ENCODE measurements at places on chromosomes 12 and 14. TPM values are rescaled to one million over a fixed set of nuclear protein-coding genes. Genes with fewer than 3 reads are reported as not detected.

Gene KRT82
- polyA plus RNA-seq, result not detected

Gene NPFF
- 1.1 TPM for polyA plus RNA-seq

Gene POLE
- 63.3 TPM for polyA plus RNA-seq

Gene OR4K5
- not detected for polyA plus RNA-seq

Gene ABHD12B
- polyA plus RNA-seq, result 1.2 TPM

Gene ZDHHC22
- polyA plus RNA-seq, result 0.64 TPM

Gene TFCP2
- 54.7 TPM for polyA plus RNA-seq

Gene PLEKHD1
- polyA plus RNA-seq, result 3.8 TPM

Gene CLEC6A
- 0.10 TPM for polyA plus RNA-seq

Gene SIX4
- polyA plus RNA-seq, result 7.0 TPM

- no peak for DNase-seq
These were observed 259.1 kb upstream of the FKBP4 start for GRCh38 chr12:2535583-2536204.

GRCh38 chr14:100774164-100774537 lies 47.5 kb downstream of the DLK1 start:
- DNase-seq, result no peak

GRCh38 chr12:95151821-95152220 lies 65.4 kb downstream of the FGD6 start:
- no peak for DNase-seq

GRCh38 chr14:96629558-96630222 lies 127.5 kb downstream of the PAPOLA start:
- no peak for DNase-seq

DNA sequence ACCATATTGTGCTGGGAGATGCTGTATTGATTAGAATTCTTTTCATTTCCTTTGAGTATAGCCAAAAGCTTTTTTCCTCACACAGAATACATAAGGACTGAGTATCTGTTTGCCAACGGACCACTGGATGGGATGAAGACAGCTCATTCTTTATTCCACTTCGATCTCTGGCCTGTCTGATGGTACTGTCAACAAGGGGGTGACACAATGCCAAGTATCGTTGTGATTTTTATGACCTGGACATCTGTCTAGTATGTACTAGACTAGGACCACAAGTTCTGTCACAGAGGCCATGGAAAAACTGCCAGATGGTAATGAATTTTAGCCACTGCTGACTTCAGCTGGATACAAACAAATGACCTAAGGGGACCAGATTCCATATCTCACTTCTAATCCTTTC lies 502.7 kb downstream of the SOX5 start:
- DNase-seq, result no peak

GRCh38 chr12:49189731-49190716 lies 1.1 kb upstream of the TUBA1A start:
- no peak for DNase-seq

DNA sequence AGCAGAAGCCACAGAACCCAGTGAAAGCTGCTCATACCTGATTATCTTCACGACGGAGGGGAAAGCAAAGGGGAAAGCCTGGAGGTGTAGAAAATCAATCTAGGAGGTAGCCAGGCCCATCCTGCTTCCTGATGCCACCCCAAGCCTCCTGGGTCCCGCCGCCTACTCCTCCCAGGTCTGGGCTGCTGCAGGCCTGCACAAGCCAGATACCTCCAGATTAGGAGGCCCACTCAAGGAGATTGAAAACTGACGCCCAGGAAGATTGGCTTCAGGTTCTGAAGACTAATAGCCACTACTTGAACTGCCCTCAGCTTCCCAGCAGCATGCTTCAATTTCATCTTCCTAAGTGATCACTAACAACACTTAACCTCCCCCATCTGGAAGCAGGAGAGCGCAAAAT lies 87.1 kb downstream of the GCH1 start:
- DNase-seq, result no peak

DNA sequence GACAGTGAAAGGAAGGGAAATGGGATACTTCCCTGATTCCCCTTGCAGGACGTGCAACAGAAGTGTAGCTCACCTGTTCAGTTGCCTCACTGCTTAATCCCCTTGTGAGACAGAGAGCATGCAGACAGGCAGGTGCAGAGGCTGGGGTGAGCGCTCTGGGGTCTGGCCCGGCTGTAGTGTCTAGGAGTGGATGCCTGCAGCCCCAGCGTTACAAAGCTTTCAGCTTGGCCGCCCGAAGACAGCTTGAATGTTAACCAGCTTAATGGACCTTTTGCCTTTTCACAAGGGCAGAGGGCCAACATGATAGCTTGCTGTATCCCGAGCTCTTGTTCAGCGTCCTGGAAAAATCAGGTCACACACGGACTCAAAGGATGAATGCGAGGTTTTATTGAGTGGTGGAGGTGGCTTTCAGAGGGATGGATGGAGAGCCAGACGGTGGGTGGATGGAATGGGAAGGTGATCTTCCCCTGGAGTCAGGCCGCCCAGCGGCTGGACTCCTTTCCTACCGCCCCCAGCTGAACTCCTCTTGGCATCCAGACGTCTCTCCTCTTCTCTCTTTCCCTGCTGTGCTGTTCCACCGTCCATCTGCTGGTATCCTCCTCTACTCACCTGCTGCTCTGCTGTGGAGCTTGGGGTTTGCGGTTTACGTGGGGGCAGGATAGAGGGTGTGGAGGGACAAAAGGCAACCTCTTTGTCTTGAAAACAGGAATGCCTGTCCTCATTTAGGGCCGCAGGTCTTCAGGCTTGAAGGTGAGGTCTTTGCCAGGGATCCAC lies 86.2 kb upstream of the RESF1 start:
- DNase-seq, result no peak

DNA sequence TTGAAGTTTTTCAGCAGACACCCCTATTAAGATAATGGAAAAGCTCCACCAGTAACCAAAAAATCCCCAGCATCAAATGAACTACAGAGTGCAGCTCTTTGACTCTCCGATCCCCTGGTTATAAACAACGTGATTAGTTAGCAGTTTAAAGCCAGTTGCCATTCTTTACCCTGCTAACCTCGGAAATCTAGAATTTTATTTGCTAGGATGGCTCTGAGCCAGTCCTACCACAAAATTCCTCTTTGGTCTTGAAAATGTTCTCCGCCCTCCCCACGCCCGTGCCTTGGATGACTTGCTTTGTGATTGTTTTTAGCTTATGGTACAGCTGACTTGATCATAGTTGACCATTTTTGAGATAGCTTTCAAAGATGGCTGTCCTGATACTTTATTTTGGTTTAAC lies 1.2 kb downstream of the KLHDC2 start:
- no peak for DNase-seq

DNA sequence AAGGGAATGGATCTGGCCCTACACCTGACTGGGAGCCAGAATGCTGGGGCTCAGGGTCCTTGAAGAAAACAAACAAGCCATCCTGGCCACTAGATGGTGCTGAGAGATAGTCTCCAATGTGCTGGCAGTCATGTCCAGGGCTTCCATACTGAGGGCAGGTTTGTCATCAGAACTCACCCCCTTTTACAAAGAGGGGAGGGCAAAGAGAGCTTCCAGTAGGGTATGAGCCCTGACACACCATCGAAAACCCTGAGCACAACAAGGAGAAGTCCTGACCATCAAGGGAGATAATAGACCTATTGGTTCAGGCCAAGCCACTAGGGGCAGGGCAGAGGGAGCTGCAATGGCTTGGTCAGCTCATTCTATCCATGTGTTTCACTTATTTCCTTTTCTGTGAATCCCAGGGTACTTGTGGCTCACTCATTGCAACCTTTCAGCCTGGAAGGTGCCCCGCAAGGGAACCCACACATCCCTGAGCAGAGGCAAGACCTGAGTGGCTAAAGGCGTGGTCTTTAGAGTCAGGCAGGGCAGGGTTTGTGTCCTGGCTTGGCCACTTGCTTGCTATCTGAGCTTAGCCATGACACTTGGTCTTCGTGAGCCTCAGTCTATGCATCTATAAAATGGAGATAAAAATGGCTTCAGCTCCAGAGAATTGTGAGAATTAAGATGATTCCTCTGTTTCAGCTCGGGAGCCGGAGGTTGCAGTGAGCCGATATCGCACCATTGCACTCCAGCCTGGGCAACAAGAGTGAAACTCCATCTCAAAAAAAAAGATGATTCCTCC lies 6.2 kb upstream of the PLEKHH1 start:
- DNase-seq, result no peak

DNA sequence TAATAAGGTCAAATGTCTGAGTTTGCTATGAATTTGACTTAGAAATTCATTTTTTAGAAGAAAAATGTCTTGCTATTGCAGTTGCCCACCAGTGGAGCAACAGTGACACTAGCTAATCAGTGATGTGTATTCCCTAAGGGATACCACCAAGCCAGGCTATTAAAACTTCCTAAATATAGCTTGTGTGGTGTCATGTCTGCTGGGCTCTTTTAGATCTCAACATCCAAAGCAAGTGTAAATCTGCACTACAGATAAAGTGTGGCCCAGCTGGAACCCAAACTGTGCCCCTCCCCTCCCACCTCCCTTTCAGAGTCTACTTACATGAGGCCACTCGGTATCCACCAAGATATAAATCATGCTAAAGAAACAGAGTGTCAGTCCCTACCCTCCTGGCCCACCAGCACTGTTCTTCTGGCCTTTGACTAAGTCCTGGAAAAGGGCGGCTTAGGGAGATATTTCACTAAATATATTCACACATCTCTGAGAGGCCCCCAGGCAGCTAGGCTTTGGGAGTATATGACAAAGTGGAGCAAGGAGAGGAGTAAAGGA lies 53.8 kb downstream of the SLC35F4 start:
- no peak for DNase-seq

- DNase-seq, result no peak
These were observed 29.1 kb upstream of the LRTM2 start for GRCh38 chr12:1791104-1791841.

DNA sequence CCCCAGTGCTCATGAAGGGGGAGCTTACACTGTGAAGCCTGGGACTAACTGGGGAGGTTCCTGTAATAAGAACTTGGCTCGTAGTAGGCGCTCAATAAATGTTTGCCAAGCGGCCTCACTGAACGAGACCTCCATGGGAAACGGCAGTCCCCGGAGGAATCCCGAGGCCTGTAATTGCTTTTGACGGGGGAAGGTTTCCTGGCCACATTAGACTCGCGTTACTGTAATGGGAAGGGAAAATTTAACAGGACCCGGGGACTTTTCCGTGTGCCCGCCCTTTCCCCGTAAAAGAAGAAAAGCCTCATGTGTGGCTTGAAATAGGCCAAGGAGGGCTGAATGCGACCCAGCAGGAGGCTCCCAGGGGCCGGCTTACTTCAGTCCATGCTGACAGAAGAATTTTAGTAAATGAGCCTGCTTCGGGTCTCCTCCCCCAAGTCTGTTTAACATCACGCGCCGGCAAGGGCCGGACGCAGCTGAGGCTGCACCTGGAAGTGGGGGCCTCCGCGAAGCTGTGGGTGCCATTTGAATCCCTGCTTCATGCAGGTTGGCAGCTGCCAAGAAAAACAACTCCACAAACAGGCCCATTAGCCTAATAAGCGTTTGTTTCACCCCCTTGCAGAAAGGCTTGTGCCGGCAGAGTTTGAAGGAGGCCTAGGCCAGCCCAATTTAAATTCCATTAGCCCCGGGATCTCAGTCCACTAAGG lies 39.8 kb upstream of the PWP1 start:
- peak; percentile 42 for DNase-seq

DNA sequence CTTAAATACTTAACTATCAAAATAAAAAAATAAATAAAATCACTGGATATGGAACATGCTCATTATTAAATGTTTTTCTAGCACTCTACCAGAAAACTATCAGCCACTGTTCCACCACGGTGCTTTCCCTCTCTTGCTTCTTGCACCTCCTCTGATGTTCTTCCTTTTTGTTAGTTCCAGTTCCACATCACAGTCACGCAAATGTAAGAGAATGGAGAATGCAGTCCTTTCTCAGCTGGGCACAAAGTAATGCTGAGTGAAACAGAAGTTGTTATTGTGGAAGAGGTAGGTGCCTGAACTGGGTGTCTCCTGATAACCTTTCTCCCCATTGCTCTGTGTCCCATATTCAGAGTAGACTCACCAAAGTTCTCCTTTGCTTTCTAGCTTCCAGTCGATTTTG lies 1116.9 kb upstream of the TMEM132C start:
- DNase-seq, result no peak

DNA sequence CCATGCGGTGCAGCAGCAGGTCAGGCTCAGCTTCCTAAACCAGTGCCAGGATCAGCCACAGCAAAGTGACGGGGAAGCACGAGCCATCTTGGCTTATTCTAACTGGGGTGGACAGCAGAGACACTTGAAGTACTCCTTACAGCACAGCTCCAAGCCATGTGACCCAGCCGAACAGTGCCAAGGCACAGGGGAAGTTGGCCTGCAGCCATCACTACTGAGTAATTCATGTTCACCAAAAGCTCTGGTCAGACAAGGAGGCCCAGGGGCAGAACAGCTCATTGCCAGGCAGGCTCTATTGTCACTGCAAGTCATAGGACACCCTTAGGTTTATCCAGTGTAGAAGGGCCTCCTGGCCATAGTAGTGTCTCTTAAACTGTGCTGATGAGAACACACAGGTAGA lies 23.4 kb upstream of the SLC35F4 start:
- no peak for DNase-seq

GRCh38 chr14:44567997-44568396 lies 60.9 kb upstream of the FSCB start:
- DNase-seq, result no peak

DNA sequence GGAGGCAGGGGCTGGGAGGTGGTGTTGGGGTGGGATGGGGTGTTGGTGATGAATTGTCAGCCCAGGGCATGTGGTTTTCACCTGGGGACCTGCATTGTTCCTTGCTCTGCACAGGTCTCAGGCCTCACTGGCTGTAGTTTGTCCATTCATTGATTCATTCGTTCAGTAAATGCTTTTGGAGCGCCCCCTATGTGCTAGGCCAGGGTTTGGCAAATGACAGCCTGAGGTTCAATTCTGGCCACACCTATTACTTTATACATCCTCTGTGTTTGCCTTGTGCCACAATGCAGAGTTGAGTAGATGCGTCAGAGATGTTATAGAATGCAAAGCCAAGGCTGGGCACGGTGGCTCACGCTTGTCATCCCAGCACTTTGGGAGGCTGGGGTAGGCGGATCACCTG lies 4.7 kb downstream of the ADCK1 start:
- no peak for DNase-seq

DNA sequence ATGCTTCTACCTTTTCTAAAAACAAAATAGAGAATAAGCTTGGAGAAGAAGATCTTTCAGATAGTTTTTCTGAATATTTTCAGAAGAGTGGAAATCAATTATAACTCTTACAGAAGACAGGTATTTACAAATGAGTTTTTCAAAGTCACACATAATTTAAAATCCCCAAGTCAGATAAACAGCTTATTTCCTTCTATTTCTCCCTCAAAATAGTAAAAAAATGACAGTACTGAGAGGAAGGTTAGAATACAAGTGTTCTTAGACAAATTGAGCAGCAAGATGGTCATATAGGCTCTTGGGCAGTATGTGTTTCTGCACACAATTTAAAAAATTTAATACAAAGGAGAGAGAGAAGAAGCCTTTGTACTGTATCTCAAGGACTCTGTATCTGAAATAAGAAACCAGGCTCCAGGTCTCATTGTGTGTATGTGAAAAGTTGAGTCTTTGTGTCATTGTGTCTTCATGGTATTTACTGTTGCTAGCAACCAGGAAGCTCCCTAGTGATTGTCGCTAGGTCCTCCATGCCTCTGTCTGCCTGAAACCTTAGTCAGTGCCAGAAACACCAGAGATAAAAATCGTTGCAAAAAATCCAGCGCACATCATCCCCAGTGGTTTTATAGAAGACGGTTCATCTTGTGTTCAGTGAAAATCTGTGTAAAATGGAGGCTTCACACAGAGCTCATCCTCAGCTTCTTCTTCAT lies 12.9 kb upstream of the TUBA1A start:
- DNase-seq, result no peak

GRCh38 chr14:95058491-95058890 lies 98.8 kb downstream of the DICER1 start:
- no peak for DNase-seq
